MM.1S (cell line): ENCODE measurements at places on chromosomes 6 and 20.

DNA sequence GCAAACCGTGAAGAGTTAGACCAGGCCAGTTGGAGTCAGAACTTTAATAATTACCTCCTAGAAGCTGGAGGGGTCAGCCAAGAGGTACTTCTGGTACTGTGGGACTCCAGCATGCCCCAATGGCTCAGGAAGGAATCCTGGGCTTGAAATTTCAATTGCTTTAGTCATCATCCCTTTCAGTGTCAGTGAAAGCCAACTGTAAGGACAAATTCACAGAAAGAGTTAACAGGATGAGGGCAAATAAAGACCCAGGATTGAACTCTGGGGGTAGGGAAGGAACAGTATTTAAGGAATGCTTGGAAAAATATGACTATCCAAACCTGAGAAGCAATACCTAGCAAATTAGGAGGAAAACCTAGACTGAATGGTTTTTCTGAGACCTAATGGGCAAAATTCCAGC lies 735.1 kb upstream of the MARCKS start:
- no peak for DNase-seq

- peak; percentile 58 for DNase-seq
These were observed 42.0 kb upstream of the PLCG1 start for GRCh38 chr20:41095110-41095969.

- DNase-seq: no peak
These were observed 13.6 kb downstream of the GSTA2 start for GRCh38 chr6:52749556-52750152.

GRCh38 chr6:160974304-160974771 lies 17.2 kb upstream of the MAP3K4 start:
- DNase-seq: no peak

GRCh38 chr20:47952023-47952564 lies 166.8 kb upstream of the SULF2 start:
- no peak for DNase-seq

DNA sequence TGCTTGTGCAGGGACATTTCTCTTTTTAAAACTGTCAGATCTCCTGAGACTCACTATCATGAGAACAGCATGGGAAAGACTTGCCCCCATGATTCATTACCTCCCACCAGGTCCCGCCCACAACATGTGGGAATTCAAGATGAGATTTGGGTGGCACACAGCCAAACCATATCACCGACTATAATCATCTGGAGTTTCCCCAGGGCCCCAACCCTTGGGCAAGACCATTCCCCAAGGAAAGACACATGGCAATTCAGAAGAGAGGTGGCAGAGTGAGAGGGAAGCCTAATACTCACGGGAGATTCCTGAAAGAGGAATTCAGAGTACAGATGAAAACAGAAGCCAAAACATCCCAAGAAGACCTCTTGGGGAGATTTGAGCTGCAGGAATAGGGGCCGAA lies 291.0 kb upstream of the PLCB4 start:
- no peak for DNase-seq

- DNase-seq: no peak
These were observed 112.5 kb upstream of the HIVEP1 start for GRCh38 chr6:11899645-11900044.

DNA sequence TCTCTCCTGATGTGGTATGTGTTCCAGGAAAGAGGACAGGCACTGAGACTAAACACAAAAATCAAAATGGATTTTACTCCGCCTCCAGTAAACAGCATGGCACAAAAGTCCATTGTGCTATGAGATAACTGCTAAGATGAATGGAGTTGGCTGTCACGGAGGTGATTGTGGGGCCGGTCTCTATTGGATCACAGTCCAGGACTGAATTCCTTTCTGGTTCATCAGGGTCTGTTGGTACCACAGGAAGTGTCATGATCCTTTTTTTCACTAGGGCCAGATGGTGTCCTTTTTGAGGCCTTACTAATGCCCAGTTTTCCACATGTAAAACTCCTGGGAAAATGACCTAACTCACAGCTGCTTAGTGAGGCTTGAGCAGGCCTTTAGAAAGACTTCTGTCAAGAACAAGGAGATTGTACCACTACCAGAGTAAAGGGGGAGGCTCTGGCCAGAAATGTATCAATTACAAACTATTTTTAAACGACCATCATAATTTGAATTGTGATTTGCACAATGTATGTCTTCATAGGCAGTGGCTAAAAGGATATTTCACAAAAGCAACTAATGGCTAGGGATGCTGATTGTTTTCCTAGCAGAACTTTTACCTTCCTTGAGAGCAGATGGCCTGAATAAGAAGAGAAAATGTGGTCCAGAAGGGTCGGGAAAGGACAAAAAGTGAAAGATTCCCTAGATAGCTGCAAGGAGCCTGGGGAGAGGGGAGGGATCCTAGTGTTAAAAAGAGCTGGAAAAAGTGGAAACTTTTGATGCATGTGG lies 192.2 kb upstream of the POU3F2 start:
- DNase-seq: no peak

- DNase-seq: peak; percentile 59
These were observed 144.2 kb downstream of the JARID2 start for GRCh38 chr6:15389765-15390723.

GRCh38 chr6:149431905-149432775 lies 32.1 kb downstream of the SUMO4 start:
- peak; percentile 42 for DNase-seq

DNA sequence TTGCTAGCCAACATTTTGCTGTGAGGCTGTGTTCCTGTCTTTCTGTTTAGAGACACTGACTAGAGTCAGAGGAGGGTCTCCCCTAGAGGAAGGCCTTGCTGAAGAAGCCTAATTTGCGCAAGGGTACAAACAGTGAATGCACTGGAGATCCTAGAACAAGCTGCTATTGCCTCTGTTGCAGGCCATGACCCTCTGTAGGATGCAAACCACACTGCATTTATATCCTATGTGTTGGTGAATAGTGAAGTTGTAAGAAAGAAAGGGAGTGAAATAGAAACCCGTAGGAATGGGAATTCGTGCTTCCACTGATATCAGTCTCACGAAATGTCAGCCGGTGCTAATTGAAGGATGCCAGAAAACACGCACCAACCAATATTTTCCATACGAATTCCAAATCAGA lies 88.2 kb downstream of the GJA1 start:
- DNase-seq: no peak

GRCh38 chr20:13295637-13296036 lies 74.6 kb downstream of the ISM1 start:
- DNase-seq: no peak

DNA sequence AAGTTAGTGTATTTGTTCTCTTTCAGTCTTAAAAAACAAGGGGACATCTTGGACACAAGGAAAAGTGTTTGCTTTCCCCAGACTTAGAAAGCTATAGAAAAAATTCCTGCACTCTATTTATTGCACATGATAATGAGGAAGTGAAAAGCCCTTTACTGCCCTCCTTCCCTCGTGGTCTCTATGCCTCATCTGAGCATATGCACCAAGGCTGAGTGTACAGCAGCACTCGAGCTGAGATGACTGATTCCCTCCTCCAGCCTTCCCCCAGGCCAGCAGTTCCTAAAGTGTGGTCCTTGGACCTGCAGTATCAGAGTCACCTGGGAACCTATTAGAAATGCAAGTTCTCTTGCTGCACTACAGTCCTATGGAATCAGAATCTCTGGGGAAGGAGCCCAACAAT lies 14.3 kb upstream of the LAMP5 start:
- peak; percentile 32 for DNase-seq

DNA sequence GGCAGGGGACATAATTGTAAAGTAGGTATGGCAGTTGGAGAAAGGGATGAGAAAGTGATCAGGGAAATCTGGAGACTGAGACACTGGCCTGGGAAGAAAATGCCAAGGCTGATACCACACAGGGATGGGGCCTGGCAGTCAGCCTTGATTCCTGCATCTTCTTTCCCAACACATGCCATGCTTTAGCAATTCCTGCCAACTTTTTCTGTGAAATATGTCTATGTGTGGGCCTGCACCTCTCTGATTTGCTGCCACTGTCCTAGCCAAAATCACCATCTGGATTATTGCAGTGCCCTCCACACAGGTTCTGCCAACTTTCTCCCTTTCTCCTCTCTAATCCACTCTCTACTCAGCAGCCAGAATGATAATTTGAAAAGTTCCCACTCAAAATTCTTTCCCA lies 759.8 kb upstream of the CITED2 start:
- DNase-seq: no peak

DNA sequence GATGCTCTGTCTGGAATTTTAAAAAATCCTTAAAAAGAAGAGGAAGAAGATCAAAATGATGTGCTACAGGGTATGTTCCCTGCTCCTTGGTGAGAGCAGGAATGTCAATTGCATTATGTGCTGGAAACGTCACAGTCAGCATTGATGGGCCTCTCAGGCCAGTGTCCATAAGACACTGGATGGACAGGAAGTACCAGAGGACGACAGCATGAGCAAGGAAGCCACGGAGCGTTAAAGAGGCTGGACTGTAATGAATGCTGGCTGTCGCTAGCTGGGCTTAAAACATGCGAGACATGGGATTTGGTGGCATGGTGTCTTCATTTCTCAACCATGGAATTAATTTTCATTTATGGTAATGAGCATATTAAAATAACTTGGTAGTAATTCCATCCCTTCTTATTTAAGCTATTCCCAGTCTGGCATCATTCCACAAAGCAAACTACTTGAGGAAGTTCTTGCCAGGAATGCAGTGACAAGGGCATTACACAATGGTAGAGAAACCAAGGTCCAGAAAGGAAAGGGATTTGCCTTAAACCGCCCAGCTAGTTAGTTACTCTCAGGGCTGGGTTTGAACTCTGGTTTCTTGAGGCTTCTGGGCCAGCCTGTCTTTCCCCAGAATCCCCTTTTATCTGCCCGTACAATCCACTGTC lies 166.6 kb upstream of the SOX4 start:
- no peak for DNase-seq

DNA sequence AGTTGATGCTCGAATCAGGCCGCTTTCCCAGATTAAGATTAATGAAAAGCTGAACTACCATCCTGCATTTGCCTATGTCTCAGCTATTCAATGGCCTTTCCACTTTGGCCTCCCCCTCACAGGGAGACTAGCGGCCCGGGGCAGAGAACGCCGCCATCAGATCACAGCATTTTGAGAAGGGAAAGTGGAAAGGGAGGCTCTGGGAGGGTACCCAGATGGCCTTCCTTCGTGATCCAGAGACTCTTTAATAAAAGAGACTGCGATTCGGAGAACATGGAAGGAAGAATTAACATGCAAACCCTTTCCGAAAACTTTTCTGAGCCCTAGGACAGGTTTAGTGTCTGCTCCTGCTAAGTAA lies 533 bp downstream of the MRPS18A start:
- DNase-seq: no peak

DNA sequence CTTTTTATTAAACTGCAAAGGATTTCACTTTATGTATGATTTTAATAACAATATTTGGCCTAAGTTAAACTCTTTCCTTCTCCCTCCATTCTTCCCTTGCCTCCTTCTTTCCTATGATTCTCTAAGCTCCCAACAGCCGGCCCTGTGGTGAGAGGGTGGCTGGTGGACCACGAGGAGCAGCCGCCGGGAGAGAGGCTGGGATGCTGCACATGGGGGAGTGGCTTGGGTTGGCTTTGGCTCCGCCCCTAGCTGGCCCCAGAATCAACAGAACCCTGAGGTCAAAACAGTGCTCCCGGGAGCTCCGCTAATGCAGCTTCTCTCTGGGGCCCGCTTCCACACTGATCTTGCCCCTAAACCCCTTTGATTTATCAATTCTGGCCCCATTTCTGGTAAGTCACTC lies 389.8 kb upstream of the AGPAT4 start:
- no peak for DNase-seq

DNA sequence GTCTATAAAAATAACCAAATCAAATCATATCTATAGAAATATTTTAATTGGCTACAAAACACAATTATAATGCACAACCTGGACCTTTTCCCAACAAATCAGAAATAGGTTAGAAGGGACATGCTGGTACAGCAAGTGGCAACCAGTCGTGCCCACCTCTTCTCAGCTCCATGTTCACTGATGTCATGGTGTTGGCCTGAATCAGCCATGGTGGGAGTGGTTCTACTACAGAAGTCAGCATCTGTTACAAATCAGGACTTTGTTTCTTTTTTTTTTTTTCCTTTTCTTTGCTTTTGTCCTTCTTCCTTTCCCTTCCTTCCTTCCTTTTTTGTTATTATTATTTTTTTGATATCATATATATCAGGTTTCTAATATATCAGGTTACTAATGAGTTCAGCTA lies 91.2 kb downstream of the RALGAPA2 start:
- no peak for DNase-seq

- DNase-seq: peak; percentile 18
These were observed 76.6 kb downstream of the ANKEF1 start for GRCh38 chr20:10111139-10111958.

GRCh38 chr20:50356525-50356885 lies 153.7 kb upstream of the PTPN1 start:
- no peak for DNase-seq

- DNase-seq: no peak
These were observed 45.7 kb upstream of the TMEM170B start for GRCh38 chr6:11491596-11492463.

DNA sequence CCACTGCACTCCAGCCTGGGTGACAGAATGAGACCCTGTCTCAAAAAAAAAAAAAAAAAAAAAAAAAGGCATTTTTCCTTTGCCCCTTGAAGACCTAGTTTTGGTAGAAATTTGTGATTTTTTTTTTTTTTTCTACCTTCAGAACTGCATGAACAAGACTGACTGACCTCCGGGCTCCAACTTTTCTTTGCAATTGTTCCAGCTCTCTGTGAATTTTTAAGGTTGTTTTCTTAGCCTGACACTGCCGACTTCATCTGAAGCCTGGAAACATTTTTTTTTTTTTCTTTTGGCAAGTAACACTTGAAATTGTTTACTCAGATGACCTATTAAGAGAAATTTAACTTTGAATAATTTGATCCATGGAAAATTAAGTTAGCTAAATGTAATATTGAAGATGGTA lies 73.0 kb downstream of the SLC24A3 start:
- no peak for DNase-seq

GRCh38 chr6:100269189-100269588 lies 195.5 kb downstream of the SIM1 start:
- no peak for DNase-seq

GRCh38 chr6:159249128-159249527 lies 79.9 kb downstream of the FNDC1 start:
- DNase-seq: no peak

- no peak for DNase-seq
These were observed 30.1 kb upstream of the SULF2 start for GRCh38 chr20:47815416-47815806.

GRCh38 chr20:20783450-20783849 lies 71.0 kb upstream of the RALGAPA2 start:
- DNase-seq: no peak
